T-helper 1 cell (primary cell): ENCODE measurements at places on chromosomes 5 and 9.

DNA sequence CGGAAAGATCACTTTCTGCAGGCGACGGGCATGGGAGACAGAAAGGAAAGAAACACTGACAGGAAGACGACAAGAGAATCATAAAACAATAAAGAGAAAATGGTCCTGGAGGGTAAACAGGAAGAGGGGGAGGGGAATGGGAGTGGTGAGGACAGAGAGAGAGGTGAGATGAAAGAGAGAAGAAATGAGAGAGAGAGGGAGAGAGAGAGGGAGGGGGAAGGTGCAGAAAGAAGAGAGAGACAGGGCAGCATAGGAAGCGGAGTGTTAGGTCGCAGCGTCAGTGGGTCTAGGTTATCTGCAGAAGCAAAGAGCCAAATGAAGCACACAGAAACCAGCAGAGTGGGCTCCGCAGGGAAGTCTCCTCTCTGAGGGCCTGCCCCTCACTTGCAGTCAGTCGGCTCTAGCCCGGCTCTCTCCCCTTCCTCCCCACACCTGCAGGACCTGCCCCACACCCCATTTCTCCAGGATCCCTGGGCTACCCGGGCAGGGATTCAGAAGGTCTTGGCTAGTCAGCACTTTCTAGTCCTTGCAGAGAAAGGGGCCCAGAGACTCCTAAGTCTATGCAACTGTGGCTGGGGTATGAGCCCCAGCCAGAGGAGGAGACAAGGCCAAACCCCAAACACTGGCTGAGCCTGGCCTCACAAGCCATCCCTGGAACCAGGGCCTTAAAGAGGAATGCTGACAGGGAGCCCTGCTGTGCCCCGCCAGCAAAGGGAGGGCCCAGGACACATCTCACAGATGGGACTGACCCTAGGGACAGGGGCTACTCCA lies 29.7 kb upstream of the MEIKIN start:
- peak; percentile 13 for DNase-seq

- DNase-seq = no peak
Measured at GRCh38 chr5:168601972-168602371, 22.8 kb upstream of the PANK3 start.

DNA sequence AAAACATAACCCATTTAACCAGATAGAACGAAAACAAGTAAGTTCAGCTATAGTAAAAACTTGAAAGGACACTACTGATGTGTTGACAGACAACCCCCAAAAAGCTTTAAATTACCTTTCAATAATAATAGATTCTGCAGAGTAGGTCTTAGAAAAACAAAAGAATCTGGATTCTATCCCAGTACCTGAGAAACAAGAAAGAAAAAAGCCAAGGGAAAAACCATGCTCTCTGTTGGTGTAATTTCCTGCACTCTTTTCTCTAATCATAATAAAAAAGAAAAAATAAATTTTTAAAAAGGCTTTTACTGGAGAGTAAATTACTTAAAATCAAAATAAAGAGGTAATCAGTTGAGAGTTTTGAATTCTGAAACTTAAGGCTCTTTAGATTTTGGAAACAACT lies 1090.4 kb downstream of the PTPRD start:
- DNase-seq = no peak

GRCh38 chr5:24750355-24750754 lies 105.6 kb upstream of the CDH10 start:
- no peak for DNase-seq

- no peak for DNase-seq
Measured at GRCh38 chr5:25345240-25345771, 700.5 kb upstream of the CDH10 start.

- DNase-seq = no peak
Measured at GRCh38 chr9:131405428-131405827, 11.5 kb downstream of the PRRC2B start.

DNA sequence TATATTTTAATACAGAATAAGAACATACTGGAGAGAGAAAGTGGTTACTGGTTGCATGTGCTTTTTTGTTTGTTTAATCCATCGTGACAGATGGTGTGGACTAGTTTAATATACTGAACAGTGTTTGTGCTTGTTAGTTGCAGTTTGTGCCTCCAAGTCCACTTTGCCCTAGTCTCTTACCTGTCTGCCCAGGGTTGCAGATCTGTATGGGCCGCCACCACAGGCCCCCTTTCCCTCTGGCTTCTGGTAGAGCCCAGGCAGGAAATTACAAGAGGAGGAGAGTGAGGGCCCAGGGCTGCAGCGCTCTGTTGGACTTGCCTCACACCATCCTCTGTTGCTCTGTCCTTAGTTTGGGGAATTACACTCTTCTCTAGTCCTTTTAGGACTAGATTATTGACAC lies 166.4 kb downstream of the KDM4C start:
- DNase-seq = no peak

- no peak for DNase-seq
Measured at GRCh38 chr5:103829585-103829984, 267.0 kb upstream of the NUDT12 start.

- no peak for DNase-seq
Measured at GRCh38 chr5:66002415-66002814, 76.0 kb downstream of the ERBIN start.

- no peak for DNase-seq
Measured at GRCh38 chr5:135950611-135951010, 4.2 kb downstream of the LECT2 start.

DNA sequence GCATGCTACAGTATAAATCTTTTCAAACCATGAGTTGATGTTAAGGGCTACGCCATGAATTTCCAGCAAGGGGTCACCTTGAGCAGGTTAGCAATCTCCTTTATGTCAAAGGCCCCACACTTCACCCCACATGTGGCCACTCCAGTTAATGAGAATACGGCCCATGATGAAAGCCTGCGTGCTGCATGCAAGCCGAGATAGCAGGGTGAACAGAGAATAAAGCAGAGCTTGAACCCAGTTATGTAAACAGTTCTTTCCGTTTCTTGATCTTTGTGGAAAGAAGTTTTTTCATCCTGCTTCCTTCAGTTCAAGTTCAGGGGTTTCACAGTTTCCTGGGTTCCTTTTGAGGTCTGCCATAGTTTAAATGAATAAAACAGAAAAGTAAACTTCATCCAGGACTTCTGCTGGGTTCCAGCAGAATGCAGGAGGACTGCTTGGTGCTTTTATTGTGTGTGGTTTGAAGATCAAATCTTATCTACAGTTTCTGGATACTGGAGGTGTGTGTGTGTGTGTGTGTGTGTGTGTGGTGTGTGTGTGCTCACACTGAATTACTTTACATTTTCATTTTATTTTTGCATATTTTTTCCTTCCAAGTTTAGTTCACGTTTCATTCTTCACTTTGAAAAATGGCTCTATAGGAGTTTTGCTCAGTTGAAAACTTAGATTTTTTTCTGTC lies 87.1 kb downstream of the HMHB1 start:
- no peak for DNase-seq

- DNase-seq = no peak
Measured at GRCh38 chr5:1463326-1464095, 18.3 kb upstream of the SLC6A3 start.

GRCh38 chr9:70534061-70534460 lies 119.6 kb upstream of the KLF9 start:
- no peak for DNase-seq

- DNase-seq = no peak
Measured at GRCh38 chr9:76662476-76663281, 101.6 kb upstream of the PCA3 start.

DNA sequence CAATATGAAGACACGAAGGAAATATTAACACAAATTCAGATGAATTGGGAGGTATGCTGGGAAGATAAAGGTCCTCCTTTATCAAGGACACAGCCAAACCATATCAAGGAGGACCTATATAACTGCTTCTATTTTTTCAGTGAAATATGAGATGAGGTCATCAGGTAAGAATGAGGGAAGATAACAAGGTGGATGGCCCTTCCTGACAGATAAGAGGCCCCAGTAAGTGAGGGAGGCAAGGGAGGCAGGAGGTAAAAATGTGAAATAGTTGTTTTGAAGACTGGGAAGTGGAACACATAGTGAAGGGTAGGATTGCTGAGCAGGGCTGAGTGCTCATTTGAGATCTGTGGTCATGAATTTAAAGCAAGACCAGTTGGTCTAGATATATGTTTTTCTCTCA lies 60.0 kb upstream of the FOXE1 start:
- DNase-seq = no peak

DNA sequence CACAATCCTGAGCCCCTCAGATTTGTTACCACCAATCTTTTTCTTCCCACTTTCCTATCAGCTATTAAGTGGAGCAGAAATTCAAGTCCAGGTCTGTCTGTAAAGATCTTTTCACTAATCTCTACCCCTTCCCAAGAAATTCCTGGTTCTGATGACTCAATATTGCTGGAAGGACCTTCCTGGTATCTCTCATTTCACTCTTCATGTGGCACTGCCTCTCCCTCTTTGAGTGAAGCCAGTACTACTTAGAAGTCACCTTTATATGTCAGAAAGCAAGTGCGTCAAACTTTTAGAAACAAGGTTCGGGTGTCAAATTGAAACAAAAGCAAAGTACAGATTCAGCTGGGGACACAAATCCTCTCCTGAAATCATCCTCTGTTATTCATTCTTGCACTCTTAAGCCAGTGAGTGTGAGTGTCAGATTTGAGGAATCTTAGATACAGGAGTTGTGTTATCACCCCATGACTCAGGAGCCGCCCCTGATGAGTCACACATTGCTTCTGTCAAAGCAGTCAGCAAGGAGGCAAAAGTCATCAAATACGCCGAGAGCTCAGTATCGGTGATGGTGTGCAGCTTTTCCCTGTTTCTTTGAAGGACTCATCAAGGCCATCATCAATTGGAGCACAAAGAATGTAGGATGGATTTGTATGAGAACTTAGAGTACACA lies 313.0 kb downstream of the CETN3 start:
- no peak for DNase-seq

DNA sequence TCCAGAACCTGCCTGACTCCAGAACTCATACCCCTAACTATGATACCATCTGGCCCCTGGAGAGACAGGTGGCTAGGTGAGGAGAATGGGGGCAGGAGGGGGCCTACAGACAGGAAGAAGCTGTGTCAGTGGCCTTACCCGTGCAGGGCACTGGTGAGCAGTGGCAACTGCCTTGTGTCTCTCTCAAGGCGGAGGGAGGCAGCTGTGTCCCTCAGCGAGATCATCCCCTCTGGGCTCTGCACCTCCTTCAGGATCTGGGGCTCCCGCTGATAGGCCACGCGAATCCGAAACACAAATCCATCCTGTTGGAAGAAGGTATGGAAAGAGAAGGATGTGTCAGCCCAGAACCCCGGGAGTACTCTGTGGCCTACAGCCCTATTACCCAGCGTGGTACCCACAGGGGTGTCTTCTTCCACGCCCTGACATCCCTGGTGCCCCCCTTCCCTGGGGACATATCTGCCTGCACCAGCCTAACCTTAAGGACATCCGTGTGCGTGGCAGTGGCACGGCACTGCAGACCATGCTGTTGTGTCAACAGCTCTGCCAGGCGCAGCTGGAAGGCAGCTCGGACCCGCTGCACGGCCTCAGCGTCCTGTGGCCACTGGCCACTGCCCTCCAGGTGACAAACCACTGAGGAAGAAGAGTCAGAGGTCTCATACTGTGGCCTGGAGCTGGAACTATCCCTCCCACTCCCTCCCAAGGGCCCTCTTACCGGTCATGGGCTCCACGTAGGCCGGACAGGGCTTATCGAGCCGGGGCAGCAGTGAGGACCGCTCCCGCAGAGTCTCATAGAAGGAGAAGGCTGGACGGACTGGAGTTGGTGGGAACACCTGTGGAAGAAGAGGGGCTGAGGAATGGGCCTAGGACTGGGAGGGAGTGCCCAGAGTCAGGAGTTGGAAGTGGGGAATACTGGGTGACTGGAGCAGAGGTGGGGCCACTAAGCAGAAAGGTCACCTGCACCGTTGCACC lies 7.8 kb downstream of the NOL6 start:
- no peak for DNase-seq

DNA sequence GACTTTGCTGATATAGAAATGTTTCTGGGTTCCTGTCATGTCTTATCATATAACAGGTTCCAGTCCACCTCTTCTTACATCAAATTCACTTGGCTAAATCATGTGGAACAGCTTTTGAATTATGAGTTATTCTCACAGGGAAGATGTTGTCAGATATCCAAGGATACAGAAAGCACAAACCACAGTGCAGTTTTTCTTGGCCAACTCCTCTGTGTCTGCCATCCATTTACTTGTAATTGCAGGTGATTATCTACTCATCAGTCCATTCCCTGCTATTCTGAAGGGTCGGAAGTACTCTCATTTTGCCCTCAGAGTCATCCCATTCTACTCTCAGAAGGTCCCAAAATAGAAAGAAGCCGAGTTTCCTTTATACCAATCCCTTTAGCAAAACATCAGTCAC lies 10.0 kb downstream of the MARCHF11 start:
- DNase-seq = no peak

- DNase-seq = no peak
Measured at GRCh38 chr5:159083548-159084452, 15.9 kb downstream of the EBF1 start.

GRCh38 chr5:159242656-159243055 lies 20.4 kb upstream of the UBLCP1 start:
- DNase-seq = no peak

DNA sequence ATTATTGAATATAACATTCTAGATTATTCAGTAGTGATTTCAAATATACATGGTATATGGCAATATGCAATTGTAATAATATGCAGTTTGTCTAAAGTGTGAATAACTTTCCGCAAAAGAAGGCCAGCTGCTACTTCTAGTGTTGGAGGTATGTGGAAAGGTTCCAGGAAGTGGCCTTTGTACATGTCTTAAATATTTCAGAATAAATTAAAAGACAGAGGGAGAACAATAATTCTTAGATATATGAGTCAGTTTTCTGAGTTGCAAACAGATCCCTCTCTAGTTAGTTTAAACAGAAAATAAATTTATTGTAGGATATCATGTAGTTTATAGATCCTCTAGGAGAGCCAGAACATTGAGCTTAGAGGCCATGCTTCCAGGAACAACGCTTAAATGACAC lies 210.8 kb upstream of the ELL2 start:
- no peak for DNase-seq

GRCh38 chr5:33763435-33763834 lies 128.4 kb downstream of the ADAMTS12 start:
- DNase-seq = no peak

DNA sequence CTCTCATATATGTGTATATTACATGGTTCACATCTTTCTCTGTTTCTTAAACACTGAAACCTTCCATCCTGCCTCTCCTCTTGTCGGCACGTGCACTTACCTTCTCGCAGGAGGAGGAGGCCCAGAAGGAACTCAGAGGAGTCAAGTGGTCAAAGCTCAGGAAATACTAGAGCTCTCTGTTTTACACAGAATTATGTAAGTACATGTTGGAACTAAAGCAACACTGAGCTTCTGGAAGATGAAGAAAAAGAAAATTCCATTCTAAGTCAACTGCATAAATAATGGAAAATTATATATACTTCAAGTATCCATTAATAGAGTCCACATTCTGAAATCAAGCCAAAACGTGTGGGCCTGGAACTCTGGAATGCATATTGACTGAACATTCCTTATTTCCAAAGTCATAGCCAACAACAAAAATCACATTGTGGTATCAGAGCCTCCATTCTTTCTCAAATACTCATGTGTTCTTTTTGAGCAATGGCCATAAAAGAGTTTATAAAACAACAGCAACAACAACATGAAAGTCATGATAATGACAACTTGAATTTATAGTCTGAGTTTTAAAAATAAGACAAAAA lies 121.5 kb upstream of the RAI14 start:
- no peak for DNase-seq

GRCh38 chr5:61084658-61085057 lies 77.6 kb downstream of the SMIM15 start:
- DNase-seq = no peak

- DNase-seq = no peak
Measured at GRCh38 chr5:82340799-82341198, 62.6 kb upstream of the RPS23 start.
